ENCODE measurements at places on chromosomes 4 and X.

DNA sequence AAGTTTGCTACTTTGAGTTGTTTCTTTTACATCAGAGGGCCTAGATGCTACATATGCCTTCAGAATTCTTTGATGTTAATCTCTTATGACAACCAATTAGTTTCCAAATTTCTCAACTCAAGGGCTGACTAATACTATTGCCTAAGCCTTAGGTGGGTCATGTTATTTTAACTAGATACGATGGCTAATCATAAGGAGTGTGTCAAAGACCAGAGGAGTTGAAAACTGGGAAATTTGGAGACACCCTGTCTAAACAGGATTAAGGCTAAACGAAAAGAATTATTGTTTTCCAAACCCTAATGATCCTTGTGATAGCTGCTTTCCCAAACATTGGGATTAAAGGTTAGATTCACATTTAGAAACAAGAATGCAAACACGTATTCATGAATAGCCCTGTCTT is 228.5 kb downstream of the PCDH7 start:
- no peak for DNase-seq

GRCh38 chrX:109732017-109732801 is 848 bp downstream of the ACSL4 start:
- no peak for DNase-seq

- no peak for DNase-seq
Measured at GRCh38 chr4:162952232-162952631, 214.5 kb downstream of the NAF1 start.

- DNase-seq, result no peak
Measured at GRCh38 chr4:26140150-26140898, 180.5 kb upstream of the RBPJ start.

- DNase-seq, result no peak
Measured at GRCh38 chrX:115940888-115941332, 229.6 kb upstream of the AGTR2 start.

GRCh38 chr4:76374798-76375197 is 46.1 kb downstream of the CCDC158 start:
- no peak for DNase-seq

DNA sequence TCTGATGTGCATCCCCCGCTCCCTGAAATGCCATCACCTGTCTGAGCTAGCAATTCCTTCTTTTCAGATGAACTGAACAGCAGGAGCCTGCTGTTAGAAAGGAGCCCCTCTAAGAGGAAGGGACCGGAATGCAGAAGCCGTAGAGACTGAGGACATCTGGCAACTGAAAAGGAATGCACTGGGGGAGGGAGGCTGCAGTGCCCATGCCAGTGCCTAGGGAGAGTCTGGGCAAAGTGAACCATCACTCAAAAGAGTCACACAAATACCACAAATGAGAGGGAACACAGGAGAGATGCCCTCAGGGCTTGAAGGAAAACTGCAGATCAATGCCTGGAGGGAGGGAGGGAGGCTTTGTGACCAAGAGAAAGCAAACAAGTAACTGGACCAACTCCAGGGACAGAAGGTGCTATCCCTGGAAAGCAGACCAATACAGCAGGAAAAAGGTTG is 93.9 kb upstream of the CBR4 start:
- peak; percentile 35 for DNase-seq

GRCh38 chr4:23856630-23857029 is 33.2 kb downstream of the PPARGC1A start:
- no peak for DNase-seq

DNA sequence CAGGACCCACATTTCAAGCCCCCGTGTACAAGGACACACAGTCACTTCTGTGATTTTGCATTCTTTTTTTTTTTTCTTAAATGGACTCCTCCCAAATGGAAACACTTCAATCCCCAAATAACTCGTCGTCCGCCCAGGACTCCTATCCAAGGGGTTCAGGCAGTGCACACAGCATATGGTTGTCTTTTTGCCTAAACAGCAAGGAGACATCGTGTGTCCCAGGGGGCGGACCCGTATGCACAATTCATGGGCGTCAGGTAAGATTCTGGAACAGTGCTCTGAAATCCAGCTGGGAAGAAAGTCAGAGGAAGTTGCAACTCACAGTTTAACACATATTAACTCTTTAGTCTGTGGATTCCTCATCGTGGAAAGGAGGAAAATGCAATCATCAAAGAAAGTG is 231.3 kb downstream of the SHOX start:
- DNase-seq, result no peak

DNA sequence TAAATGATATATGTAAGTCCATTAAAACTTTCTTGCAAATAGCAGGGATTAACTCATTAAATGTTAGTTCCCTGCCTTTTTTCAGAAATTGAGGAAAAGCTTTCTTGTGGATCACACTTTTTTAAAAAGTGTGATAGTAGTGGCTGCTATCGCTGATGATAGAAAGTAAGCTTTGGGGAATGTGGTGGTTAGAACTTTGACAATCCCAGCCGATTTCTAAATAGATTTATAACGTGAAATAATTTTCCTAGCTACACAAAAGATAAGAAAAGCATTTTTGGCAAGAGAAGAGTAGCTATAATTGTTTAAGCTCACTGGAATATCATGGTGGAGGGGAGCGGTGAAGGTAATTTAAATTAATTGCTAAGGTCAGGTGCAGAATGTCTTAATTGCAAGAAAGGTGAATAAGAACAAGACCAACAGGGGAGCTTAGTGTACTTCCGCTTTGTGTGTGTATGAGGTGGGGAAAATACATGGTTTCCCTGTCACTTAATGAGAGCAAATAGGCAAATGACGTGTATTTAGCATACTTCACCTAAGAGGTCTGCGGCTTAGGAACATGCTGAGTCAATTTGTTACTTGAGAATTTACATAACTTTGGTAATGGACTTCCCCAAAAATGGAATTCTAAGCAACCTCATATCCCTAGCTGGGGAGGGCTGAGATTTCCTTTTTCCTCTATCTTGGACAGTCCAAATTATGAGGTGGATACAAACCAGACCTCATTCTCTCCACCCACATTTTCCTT is 11.7 kb upstream of the IL21 start:
- DNase-seq, result no peak

DNA sequence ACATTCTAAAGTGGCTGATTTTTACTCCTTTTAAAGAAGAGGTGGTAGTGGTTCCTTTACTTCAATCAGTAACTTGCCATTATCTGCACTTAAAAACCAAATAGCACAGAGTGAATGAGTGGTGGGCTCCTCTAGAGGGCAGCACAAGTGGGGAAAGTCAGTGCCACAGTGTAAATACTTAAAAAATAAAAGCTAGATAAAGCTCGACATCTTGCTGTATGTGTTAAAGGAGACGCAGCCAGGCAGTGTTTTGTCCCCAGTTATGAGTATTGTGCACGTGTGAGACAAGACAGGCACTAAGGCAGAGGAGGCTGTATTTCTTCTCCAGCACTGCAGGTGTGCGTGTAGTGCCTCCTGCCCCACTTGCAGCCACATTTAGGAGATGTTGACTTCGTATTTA is 24.6 kb downstream of the NAP1L5 start:
- peak; percentile 2 for DNase-seq

- DNase-seq, result no peak
Measured at GRCh38 chr4:123488916-123489315, 92.3 kb downstream of the SPRY1 start.

GRCh38 chr4:80361329-80361900 is 25.9 kb downstream of the CFAP299 start:
- no peak for DNase-seq

DNA sequence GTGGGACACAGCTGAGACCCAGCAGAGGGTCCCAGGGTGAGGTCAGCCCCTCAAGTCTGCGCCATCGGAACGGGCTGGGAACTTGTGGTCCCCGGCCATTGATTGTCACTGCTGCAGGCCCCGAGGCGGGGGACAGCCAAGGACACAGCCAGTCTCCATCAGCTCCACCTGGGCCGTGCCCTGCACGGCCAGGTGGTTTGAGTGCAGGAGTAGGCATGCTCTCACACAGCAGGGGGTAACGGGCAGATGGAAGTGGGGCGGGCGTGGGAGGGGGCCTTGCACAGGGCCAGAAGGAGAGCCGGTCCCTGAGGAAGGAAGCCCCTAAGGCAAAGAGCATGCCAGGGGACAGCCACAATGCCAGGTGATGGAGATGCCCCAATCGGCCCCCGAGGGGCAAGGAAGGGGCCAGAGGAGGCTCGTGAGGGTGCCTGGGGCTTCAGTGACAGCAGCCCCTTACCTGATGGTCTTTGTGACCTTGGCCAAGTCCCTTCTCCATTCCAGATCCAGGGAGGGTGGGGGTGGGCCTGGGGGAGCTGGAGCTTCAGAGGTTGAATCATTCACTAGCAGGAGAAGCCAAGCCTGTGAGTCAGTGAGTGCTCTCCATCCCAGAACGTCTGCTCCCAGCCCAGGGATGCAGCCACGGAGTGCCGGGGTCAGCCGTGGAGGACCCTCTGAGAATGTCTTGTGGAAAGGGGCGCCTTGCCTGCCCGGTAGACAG is 2.3 kb downstream of the ATP2B3 start:
- DNase-seq, result peak; percentile 60
